ENCODE measurements at places on chromosomes 5 and 9. TPM values are rescaled to one million over a fixed set of nuclear protein-coding genes. Genes with fewer than 3 reads are reported as not detected.

DNA sequence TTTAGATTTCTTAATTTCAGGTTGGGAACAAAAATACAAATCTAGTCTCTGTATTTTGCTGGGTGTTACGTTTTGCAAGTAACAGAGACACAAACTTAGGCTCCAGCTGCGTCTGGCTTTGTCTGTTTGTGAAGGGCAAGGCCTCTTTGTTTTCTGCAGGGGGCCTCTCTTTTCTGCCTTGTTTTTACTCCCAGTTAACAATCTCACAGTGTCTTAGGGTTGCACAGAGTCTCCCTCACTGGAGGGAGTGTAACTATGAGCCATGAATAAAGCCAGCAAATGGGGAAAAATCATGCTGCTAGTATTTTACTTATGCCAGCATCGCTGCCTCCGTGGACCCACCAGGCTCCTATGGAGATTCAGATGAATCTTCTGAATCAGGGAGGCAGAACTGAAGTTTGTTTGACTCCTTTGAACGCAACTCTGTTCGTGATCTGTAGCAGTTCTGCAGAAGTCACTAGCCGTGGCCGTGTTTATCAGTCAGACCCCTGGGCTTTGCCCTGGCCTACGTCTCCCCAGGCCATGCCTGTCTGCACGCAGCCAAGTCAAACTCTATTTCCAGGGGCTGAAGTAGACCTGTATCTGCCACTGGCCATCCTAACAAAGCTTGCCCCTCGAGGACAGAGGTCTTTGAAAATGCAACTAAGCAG is 77.2 kb downstream of the ATP10B start:
- DNase-seq = no peak

GRCh38 chr5:165829504-165829903 is 2324.1 kb downstream of the MAT2B start:
- no peak for DNase-seq

DNA sequence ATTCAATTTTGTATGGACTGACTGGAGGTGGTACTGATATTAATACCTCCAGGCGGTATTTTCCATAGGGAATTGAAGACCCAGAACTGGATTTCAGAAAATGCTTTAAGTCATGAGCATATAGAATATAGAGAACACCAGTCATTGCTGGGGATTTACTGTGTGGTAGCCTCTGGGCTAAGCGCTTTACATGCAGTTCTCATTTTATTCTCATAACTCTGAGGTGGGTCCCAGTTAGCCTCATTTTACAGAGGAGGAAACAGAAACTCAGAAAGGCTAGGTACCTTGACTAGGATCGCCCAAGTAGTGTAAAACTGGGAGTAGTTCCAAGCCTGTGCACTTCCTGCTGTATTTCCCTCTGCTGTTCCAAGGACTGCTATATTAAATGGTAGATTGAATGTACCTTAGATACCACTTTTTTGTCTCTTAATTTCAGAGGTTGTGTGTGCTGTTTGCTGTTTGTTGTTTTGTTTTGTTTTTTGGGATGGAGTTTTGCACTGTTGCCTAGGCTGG is 13.8 kb downstream of the SLC44A1 start:
- no peak for DNase-seq

The DMRT3 gene
- not detected for total RNA-seq

The FCHSD1 gene
- total RNA-seq = 7.5 TPM

The NMRK1 gene
- total RNA-seq = 8.0 TPM

DNA sequence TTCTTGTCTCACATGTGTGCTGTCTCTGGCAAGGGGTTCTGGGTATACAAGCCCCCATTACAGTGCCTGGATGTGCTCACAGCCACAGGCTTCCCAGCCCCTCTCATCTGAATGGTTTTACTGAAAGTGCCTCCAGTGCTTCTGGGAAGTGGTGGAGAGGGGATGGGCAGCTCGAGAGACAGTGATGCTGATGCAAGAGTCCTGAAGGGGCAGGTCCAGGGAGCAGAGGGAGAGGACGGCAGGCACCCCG is 93.5 kb downstream of the PHF2 start:
- no peak for DNase-seq

Data from HT1080 (cell line).